Stimulated activated CD4-positive, alpha-beta T cell treated with anti-CD3 and anti-CD28 coated beads, TNF-alpha, amount 100 ng/mL, for 24 hours (primary cell): ENCODE measurements at places on chromosomes 7 and 10.

DNA sequence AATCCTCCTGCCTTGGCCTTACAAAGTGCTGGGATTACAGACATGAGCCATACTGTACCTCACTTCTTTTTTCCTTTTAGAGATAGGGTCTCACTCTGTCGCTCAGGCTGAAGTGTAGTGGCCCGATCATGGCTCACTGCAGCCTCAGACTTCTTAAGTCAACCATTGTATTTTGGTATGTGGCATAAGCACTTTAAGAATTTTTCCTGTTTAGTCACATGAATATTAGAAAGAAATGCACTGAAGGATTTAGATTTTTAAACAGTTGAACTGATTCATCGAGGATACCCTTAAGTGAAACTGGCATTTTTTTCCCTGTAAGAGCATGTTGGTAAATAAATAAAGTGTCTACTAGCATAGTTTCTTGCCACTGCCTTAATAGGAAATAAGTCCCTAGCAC, 319.3 kb upstream of the CACNA2D1 start:
- DNase-seq = no peak

GRCh38 chr7:76069238-76069638, 21.3 kb downstream of the MDH2 start:
- no peak for DNase-seq

- DNase-seq = no peak
Observed at GRCh38 chr7:70881167-70881847, 250.6 kb upstream of the GALNT17 start.

- DNase-seq = no peak
Observed at GRCh38 chr10:132110111-132110521, 44.4 kb downstream of the JAKMIP3 start.

DNA sequence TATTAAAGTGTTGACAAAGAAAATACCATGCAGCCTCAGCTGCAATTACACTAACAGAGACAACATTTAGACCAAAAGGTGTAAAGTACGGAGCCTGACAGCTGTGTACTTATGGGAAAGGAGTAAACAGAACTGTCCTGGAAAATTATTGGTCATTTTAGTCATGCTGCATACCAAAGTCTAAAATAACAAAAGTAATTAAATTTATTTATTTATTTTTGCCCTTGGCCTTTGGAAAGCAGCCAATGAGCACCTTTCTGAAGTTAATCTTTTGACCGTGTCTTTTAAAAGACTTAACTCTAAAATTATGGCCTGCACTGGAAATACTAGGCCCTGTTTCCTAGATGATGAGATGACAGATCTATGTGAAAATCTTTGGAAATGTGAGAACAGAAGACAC, 597.6 kb downstream of the NXPH1 start:
- no peak for DNase-seq

DNA sequence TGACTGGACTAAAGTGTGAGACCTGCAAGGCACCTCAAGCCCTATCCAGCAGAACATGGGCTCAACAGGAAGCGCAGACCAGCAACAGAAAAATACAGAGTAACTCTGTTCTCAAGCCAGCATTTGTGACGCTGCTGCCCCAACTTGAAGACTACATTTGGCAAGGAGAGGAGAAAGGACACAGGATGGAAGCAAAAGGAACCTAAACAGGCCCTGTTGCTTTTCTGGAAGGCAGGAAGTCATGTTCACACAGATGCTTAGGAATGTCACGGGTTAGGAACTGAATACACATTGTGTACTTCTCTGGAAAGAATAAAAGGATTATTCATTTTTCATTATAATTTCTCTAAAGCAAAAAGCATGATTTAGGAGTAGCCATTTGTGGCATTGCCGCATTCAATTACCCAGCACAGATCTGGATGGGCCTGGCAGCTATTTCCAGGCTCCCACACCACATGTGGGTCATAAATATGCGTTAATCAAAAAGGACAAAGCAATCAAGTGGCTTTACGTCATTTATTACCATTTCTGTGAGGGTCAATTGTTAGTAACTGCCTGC, 19.8 kb upstream of the TOMM7 start:
- no peak for DNase-seq

DNA sequence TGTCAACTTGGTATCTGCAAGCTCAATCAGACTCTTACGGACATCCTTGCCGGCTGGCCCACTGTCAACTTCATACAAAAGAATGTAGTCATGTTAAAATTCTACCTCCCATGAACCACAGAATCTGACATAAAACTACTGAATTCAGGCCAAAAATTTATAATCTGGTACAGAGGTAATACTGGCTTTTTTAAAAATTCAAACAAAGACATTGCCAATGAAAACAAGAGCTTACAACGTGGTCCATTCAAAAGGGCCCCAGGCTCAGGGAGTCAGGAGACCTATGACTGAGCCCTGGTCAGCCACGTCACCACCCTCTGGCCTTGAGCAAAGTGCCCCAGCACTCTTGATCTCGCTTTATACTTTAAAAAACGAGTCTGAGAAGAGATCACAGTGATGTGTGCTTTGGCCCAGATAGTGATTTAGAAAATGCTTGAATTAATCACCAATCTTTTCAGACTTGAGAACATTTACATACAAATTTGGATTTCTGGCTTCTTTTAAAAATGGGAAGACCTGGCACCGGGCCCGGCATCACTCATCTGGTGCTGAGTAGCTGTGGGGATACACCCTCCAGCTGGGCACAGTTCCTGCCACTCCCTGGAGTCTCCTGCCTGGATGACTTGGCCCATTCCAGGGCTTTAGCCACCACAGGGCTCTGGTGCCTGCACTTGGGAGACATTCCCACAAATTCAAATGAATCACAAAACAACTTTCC, 94.1 kb downstream of the PIP4K2A start:
- no peak for DNase-seq

GRCh38 chr10:15487376-15487775, 116.3 kb upstream of the FAM171A1 start:
- no peak for DNase-seq

DNA sequence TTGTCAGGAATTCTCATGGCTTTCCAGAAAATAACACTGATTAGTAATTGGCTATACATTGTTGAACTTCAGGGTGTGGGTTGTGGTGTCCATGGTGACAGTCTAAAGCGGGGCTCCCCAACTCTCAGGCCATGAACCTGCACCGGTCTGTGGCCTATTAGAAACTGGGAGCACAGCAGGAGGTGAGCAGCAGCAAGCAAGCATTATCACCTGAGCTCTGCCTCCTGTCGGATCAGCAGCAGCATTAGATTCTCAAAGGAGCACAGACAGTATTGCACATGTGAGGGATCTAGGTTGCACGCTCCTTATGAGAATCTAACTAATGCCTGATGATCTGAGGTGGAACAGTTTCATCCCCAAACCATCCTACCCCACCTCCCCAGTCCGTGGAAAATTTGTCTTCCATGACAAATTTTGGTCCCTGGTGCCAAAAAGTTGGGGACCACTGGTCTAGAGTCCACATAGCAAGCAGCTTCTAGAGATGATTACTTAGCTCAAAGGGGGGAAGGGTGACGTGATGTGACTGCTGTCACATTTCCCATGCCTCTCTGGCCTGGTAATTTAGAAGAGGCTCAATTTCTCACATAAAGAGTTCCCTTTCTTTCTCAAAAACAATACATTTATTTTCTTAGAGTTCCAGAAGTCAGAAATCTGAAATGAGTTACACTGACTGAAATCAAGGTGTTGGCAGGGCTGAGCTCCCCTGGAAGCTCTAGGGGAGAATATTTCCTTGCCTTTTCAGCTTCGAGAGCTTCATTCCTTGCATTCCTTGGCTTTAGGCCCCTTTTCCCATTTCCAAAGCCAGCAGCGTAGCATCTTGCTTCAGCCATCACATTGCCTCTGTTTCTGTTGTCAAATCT, 17.6 kb upstream of the FAM221A start:
- DNase-seq = no peak

- no peak for DNase-seq
Observed at GRCh38 chr10:118585234-118585633, 10.2 kb downstream of the PRLHR start.

DNA sequence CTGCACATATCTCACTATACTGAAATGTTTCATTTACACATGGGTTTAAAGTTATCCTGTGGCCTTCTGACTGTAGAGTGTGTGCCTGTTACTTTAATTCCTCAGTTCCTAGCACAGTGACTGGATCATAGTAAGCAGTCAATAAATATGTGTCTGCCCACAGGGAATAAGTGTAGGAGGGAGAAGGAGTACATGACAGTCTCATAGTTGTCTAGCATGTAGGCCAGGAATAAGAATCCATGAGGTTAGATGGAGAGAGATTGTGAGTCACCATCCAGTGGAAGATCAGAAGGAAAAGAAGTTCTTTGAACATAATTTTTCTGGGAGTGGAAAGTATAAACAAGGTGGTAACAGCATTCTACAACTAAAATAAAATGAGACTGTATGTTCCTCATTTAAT, 36.6 kb upstream of the SEMA3A start:
- DNase-seq = no peak

GRCh38 chr10:48209241-48209640, 65.3 kb downstream of the FRMPD2 start:
- no peak for DNase-seq
